ENCODE measurements at places on chromosomes 6 and 20.

DNA sequence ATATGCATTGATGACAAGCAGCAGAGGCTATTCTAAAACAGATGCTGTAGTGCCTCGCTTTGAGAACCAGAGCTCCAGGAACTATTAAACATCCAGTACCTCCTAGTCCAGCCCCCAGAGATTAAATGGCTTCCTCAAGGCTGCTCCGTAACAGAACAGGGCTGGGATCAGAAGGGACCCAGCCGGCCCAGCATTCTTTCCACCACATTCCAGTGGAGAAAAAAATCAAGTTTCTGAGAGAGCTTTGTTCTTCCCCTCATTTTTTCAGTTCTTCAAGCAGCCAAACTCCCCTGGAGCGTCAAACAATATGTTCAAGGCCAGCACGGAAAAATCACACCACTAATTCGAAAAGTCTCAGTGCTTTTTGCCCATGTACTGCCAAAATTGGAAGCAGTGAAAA lies 5.8 kb upstream of the STMND1 start:
- DNase-seq: no peak

DNA sequence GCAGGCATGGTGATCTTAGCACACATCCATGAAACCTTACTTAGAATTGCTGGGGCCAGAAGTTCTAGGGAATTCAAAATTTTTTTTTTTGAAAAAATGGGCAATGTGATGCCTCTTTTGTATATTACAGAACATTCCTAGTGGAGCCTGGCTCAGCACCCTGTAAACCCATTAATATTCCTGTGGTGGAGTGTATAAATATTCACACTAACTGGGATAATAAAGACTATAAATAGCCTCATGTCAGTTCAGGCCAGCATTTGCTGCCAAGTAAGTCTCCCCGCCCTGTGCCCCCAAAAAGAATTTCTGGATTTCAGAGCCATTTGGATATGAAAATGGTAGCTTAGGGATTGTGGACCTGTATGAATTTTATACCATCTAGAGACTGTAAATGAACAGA lies 14.8 kb downstream of the BANF2 start:
- no peak for DNase-seq

DNA sequence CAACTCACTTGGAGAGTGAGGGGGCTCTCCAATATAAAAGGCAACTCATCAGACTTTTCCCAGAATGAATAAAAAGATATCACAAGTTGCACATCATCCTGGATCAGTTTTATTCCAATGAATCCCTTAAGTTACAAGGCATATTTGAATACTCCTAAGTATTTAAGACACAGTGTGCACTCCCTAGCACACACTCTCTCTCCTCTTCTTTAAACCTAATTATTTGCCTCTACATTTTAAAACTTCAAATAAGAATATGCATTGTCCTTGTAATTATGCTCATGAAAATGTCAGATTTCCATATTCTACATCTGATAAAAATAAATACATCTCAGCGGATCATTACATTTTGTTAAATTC lies 273.6 kb downstream of the ADGB start:
- DNase-seq: no peak

GRCh38 chr6:56890066-56890465 lies 64.8 kb upstream of the BEND6 start:
- DNase-seq: no peak

DNA sequence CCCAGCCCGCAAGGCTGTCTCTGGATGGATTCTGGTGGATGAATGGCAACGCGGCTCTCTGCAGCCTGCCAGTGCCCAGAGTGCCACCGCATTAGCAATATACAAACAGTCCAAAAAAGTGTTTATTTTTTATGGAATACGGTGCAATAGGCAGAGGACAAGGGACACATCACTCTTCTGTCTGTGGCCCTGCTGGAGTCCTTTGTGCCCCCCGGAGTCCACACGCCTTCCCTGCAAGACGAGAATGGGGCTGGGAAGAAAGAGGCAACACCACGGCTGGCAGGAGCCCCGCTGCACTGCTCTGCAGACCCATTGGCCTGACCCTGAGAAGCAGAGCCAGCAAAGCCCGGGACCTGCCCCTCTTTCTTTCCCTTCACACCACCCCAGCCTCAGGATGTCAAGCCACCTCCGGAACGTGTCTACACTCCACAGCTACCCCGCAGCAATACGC lies 196.3 kb downstream of the SYNDIG1 start:
- no peak for DNase-seq

GRCh38 chr20:49877386-49877921 lies 37.9 kb downstream of the SPATA2 start:
- DNase-seq: no peak

- DNase-seq: no peak
Measured at GRCh38 chr6:45614488-45615285, 237.0 kb upstream of the SUPT3H start.

DNA sequence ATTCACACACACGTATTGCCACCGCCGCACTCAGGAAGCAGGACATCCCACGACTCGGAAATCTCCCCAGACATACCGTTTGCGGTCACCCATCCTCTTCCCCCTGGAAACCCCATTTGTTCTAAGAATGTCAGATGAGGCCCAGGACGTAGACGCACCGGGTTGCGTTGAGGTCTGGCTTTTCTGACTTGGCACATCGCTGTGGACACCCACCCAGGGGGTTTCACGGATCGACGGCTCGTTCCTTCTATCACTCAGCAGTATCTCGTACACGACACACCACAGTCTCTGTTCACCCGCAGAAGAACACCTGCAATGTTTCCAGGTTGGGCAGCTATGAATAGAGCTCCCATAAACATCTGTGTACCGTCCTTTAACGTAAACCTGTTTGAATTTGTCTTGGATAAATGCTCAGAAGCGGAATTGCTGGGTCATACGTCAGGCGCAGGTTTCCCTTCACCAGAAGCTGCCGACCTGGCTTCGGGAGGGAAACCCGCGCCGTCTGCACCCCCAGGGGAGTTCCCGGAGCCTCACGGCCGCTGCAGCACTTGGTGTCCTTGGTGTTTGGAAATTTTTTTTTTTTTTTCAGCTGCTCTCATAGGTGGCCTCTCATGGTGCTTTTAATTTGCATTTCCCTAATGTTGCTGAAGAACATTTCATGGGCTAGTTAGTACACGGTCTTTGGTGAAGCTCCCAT lies 9.3 kb upstream of the EEF1A2 start:
- DNase-seq: no peak

DNA sequence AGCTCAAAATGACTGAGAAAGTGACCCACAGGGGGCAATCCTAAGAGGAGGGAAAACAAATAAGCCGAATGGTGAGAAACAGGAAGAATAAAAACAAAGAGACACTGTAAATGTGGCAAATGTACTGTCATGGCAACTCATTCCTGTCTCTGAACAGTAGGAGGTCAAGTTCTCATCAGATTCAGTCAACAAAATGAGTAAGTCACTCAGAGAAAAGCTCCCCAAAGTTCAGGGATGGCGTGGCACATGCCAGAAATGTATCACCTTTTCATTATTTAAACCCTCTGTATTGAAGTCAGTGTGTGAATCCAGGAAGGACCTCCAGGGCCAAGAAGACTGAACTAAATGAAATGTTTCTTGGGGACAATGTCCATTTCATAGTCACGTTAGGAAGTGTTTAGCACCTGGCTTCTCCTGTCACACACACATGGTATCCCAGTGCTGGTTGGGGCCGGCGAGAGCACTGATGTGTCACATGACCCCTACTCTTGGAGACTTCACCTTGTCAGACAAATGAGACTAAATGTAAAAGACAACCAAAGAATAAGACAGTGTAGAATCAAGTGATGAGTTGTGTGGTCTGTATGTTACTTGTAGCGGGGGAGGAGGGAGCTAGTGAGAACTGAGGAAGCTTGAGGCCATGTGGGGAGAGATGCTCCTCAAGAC lies 20.7 kb downstream of the CNR1 start:
- DNase-seq: no peak

- no peak for DNase-seq
Measured at GRCh38 chr6:70956451-70957283, at the start of gene B3GAT2. B3GAT2 (minus strand) TSS chr6:70957060; CDS start chr6:70956429, 631 bp downstream.

DNA sequence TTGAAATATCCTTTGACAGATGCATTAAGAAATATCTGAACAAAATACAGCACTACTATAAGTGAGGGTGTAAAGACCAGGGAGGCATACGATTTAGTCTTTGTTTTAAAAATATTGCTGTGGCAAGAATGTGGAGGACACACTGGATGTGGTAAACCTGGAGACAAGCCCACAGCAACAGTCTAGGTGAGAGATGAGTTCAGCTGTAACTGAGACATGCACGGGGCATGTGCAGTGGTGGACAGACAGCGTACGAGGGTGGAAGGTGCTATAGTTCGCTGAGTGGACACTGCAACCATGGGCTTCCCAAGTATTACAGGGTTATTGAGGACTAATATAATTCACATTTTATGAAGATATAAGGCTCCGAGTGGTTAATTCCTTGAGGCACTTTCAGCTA lies 1.8 kb downstream of the NANP start:
- DNase-seq: no peak

GRCh38 chr6:44665143-44665542 lies 277.6 kb downstream of the CDC5L start:
- no peak for DNase-seq

GRCh38 chr20:60921022-60921622 lies 330.9 kb upstream of the CDH4 start:
- no peak for DNase-seq

GRCh38 chr20:3313683-3314065 lies 74.7 kb upstream of the SLC4A11 start:
- no peak for DNase-seq

DNA sequence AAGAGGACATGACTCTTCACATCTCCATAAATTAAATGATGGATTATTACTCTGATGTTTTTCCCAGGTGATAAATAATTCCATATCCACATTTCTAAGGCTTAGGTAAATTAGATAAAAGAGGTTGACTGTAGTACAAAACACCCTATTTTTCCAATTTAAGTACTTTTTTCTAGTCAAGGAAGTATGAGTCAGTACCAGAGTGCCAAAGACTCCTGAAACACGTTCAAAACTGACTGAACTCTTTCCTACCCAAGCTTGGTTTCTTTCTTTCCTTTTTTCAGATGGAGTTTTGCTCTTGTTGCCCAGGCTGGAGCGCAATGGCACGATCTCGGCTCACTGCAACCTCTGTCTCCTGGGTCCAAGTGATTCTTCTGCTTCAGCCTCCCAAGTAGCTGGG lies 85.0 kb downstream of the DOK5 start:
- no peak for DNase-seq

GRCh38 chr6:15953152-15953880 lies 175.6 kb upstream of the MYLIP start:
- no peak for DNase-seq

- no peak for DNase-seq
Measured at GRCh38 chr6:136174510-136174909, 75.6 kb downstream of the MTFR2 start.

GRCh38 chr6:5053038-5053437 lies 32.1 kb upstream of the PPP1R3G start:
- DNase-seq: no peak

DNA sequence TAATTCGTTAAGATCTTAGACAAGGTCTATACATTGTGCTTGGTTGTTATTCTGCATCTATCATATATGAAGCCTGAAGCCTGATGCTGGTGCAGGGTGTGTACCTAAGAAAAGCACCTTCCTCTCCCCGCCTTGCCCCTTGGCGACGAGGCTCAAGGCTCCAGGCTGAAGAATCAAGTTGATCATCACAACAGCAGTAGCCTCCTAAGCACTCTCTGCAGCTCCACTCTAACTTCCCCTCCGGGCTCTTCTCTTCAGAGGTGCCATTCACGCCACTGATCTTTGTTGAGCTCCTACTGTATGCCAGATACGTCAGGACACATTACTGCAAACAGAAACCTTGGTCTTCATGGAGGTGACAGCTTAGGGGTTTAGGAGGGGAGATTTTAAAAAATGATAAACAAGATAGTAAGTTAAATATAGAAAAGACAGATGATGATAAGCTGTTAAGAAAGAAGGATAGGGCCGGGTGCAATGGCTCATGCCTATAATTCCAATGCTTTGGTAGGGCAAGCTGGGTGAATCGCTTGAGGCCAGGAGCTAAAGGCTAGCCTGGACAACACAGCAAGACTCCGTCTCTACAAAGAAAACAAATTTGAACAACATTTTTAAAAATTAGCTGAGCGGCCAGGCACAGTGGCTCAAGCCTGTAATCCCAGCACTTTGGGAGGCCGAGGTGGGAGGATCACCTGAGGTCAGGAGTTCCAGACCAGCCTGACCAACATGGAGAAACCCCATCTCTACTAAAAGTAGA lies 38.4 kb upstream of the ZNF217 start:
- no peak for DNase-seq

GRCh38 chr20:36334281-36335205 lies 28.4 kb downstream of the DLGAP4 start:
- no peak for DNase-seq

DNA sequence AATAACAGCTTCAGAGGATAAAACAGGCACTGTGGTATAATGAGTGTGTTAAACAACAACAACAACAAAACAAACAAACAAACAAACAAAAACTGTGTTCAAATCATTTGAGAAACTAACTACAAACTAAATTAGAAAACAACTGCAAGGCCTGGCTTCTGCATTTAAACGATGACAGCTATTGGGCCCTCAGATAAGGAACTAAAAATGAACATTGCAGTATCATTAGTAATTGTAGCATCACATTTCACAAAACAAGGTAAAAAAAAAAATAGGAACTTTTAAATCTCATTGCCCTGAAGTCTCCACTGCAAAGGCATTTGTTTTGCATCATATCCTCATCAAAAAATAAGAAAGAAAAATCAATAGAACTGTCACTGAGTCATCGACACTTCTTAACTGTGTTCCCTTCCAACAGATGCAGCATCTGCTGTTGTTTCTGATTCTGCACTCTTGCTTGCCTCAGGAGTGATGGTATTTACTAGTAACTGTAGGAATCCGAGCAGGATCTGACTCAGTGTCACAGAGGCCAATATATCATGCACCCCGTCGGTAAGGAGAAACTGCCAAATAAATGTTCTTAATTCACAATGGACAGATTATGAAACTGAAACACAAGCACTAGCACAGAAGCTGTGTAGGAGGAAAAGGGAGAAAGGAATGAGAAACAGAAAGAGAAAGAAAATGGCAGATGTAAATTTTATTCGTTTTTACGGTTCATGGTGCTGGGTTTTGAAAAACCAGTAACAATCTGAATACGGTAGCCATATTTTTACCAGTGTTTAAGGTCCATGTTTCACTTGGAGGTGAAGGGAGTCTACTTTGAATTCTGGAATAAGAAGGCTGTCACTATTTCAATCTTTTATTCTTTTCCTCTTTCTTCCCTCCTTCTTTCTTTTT lies 365.7 kb upstream of the EPHA7 start:
- no peak for DNase-seq

GRCh38 chr6:40798069-40798770 lies 211.1 kb upstream of the LRFN2 start:
- DNase-seq: no peak

DNA sequence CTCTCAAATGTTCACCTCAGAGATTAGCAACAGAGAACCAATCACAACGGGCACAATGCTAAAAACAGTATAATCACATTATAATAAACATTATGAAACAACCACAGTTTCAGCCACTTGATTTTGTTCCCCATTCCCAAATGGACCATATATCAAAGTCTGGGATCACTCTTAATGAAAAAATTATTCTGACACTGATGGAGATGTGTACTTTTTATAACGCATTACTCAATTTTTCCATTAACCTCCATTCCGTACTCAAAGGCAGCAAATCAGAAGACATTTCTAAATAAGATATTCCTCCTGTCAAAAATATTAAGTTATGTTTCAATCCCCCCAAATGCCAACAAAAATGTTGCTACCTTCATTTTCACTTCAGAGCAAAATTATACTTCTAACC lies 2.8 kb downstream of the CPNE1 start:
- DNase-seq: no peak

All from CD4-positive, alpha-beta T cell treated with Interleukin-12 subunit alpha and Interleukin-12 subunit beta, for 1 hour (primary cell).